ENCODE measurements at places on chromosomes 6 and 20.

- DNase-seq = no peak
Measured at GRCh38 chr6:112237595-112237994, 16.8 kb downstream of the LAMA4 start.

DNA sequence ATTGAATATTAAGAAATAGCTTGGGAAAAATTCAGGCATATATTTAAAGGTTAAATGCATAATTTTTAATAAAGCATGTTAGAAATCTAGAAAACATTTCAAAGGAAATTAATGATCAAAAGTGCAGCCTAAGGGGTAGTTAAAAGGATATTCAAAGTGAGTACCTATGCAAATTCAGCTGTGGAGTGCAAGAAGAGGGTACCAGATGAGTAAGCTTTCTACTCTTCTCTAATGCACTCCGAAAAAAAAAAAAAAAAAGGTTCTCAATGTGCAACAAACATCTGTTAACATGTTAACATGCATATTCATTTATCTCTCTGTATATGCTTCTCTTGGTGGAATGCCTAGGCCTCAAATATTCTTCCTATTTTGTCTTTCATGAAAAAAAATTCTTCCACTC, 32.0 kb upstream of the KATNA1 start:
- DNase-seq = no peak

GRCh38 chr6:125188037-125188436, 34.5 kb downstream of the TPD52L1 start:
- DNase-seq = no peak

DNA sequence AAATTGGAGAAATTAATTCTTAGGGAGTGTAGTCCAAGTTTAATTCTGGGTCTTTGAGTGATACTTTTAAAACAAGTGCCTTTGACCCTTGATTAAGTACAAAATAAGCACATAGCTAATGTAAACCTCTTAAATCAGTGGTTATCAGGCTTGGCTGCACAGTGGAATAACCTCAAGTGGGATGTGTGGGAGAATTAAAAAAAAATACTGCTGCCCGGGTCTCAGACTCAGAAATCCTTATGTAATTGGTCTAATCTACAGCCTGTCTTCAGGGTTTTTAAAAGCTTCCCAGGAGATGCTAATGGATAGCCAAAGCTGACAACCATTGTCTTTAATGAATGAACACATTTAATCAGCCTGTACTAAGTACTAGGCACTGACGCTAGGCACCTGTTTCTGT, 28.5 kb upstream of the TMEM14A start:
- DNase-seq = no peak

- DNase-seq = no peak
Measured at GRCh38 chr6:26388014-26388413, 5.1 kb downstream of the BTN2A2 start.

GRCh38 chr6:16559071-16559470, 202.2 kb downstream of the ATXN1 start:
- no peak for DNase-seq

GRCh38 chr6:125194941-125195340, 41.4 kb downstream of the TPD52L1 start:
- DNase-seq = no peak

DNA sequence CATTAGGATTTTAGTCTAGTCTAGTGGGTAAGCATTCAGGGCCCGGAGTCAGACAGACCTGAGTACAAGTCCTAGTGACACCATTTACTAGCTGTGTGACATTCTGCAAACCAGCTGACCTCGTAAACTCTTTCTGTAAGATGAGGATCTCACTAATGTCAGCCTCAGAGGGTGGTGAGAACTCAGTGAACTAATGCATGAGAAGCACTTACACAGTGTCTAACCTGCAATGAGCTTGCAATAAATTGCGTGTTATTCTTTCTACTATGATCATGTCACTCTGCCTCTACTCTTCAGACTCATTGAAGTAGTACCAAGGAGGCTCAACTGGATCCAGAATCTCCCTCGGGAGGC, 41.1 kb upstream of the ZNF831 start:
- DNase-seq = no peak

DNA sequence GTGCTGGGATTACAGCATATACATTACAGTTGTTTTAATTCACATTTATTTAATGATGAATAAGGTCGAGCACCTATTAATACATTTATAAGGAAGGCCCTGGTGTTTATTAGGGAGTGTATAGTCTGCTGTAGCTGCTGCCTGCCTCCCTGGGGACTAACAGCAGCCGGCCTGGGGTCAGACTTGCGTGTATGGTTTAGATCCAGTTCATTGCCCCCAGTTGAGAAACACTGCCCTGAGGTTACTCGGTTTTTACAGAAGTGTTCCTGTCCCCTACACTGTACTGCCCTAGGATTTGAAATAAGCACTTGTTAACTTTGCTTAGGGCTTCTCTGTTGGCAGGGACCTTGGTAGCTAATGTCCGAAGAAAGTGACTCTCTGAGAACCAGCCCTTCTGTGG, 4.0 kb downstream of the TTPAL start:
- no peak for DNase-seq
